ENCODE measurements at places on chromosomes 4 and X.

DNA sequence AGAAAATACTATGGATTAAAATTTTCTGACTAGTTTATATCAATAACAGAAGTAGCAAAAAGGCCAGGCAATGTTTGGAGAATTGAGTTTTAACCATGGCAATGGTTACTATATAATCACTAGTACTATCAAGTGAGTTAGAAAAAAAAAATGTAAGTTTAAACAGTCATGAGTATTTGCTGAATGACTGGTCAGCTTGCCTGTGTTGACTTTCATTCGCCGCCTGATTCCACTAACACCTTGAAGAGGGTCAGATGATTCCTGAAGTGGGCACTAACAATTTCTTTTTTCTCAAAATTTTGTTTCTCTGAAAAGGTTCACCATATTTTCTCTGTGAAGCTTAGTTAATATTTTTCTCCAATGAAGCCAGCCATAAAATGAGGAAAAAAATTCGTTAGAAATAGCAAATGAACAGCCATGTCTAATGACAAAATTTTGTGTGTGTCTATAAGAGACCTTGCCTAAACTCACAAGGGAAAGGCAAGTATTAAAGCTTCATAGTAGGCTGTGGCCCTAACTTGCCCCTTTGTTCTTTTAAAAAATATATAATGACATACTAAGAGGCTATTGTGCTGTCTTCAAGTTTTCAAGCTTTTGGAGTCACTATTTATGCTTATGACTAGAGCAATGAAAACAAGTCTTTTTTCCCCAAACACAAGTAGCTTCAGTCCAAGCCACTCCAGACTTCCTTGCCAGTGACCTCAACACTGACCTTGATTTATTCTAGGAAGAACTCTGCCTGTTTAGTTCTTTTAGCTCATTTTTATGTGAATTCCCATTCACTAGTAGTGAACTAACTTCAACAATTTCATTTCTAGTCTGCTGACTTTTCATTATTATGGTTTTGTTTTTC, 18.4 kb upstream of the FHDC1 start:
- no peak for DNase-seq

DNA sequence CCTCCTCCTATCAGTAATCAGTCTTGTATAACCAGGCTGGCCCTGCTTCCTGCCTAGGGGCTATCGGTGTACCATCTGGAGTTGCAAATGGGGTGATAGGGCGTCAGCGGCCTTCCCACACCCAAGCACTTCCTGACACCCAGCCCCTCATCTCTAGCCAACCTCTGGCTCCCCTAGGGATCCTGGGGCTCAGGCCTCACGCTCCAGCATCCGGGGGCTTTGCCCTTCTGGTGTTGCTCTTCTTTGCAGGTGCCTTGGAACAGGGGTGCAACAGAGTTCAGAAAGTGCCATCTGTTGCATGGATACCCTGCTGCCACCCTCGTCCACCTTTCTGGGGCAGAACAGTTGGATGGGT, 4.1 kb downstream of the IL9R start:
- no peak for DNase-seq

DNA sequence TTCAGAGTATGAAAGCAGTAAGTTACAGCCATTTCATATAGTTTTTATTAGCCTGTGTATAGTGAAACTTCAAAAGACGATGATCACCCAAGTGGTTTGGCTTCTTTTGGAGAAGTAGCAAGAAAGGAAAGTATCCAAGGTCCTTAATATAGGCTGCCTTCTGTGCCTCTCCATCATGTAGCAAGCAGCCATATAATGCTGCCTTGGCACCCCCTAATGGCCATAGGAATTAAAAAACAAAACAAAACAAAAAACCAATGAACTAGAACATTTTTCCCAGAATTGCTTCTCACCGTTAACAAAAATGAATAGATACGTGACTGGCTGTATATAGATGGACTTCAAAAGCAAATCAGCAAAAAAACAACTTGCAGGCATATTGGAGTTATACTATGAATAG, 18.9 kb downstream of the LAMP2 start:
- no peak for DNase-seq

- DNase-seq = no peak
These were observed 413.2 kb downstream of the FAT4 start for GRCh38 chr4:125727931-125728330.

DNA sequence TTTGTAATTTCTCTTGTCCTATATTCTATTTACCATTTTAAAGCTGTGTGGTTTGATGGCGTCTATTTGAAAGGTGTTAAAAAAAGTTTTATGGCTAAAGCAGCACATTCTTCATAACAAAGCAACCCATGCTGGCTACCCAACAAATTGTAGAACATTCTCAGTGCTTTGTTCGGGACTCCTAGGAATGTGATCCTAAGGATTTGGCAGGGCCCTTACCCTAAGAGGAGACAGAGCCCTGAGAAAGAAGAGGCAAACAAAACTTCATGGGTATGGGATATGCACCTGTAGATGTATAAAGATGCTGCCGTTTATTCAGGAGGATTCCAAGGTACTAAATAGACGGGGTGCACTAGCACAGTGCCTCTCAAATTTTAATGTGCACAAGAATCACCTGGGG, 370.8 kb upstream of the DIPK2B start:
- DNase-seq = no peak

DNA sequence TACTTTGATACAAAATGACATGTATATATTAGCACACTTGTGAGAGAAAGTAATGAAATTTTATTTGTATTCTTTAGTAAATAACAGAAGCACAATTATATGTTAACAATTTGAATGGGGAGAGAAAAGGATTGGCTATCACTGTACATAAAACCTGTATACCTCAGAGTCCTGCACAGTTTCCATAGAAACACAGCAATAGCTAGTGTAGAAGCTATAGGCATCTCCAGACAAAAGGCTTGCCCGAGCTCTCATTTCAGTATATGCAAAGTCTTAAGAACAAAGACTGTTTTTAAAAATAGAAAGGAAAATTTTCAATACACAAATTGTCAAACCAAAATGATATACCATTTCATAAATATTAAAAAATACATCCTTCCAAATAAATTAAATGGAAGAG, 38.5 kb downstream of the GPM6A start:
- no peak for DNase-seq

GRCh38 chr4:6448476-6449170, 23.8 kb downstream of the PPP2R2C start:
- no peak for DNase-seq
